Heart left ventricle (tissue), 16 donors: ENCODE measurements at places on chromosomes 1 and 21. TPM values are rescaled to one million over a fixed set of nuclear protein-coding genes. Genes with fewer than 3 reads are reported as not detected.

Gene ADGRB2
- 18.5 TPM for total RNA-seq

Gene VAMP4
- total RNA-seq = 9.9 TPM

Gene S100A3
- 0.57 TPM for total RNA-seq

Gene TRABD2B
- 1.0 TPM for total RNA-seq

Gene OPTC
- not detected for total RNA-seq

Gene GBP4
- total RNA-seq = 6.4 TPM

Gene OR6K6
- total RNA-seq = not detected

Gene RNPEP
- total RNA-seq = 34.6 TPM

Gene CLDN17
- not detected for total RNA-seq

GRCh38 chr1:163932901-163933300 lies 611.1 kb downstream of the NUF2 start:
- H3K27me3 ChIP-seq = no peaks in the 10 kb centered on the region
- H3K4me3 ChIP-seq = no peak overlapping the region
- H3K4me1 ChIP-seq = peaks cover 8% of the 10 kb centered on the region
- H3K27ac ChIP-seq = no peak overlapping the region
- no peaks in the 10 kb centered on the region for H3K36me3 ChIP-seq

GRCh38 chr1:39779137-39779536 lies 8.0 kb upstream of the OXCT2 start:
- no peak overlapping the region for H3K27ac ChIP-seq
- no peaks in the 10 kb centered on the region for H3K4me1 ChIP-seq
- H3K4me3 ChIP-seq = no peak overlapping the region

GRCh38 chr1:45567911-45568310 lies 15.9 kb upstream of the NASP start:
- no peak for DNase-seq
- H3K27ac ChIP-seq = no peak overlapping the region
- no peaks in the 10 kb centered on the region for H3K36me3 ChIP-seq
- H3K4me3 ChIP-seq = no peak overlapping the region
- H3K27me3 ChIP-seq = no peaks in the 10 kb centered on the region
- H3K4me1 ChIP-seq = peaks cover 5% of the 10 kb centered on the region

DNA sequence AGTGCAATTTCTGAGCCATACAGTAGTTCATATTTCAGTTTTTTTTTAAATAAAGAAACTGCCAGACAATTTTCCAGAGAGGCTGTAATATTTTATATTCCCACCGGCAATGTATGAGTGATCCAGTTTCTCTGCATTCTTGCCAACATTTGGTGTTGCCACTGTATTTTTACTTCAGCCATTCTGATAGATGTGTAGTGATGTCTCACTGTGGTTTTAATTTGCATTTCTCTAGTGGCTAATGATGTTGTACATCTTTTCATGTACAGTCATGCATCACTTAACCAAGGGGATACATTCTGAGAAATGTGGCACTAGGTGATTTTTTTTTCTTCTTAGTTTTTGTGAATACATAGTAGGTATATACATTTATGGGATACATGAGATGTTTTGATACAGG lies 99.6 kb downstream of the CENPF start:
- no peak for DNase-seq
- no peaks in the 10 kb centered on the region for H3K36me3 ChIP-seq
- H3K4me1 ChIP-seq = no peaks in the 10 kb centered on the region
- no peak overlapping the region for H3K4me3 ChIP-seq
- no peak overlapping the region for H3K27ac ChIP-seq

- DNase-seq = no peak
- no peaks in the 10 kb centered on the region for H3K27me3 ChIP-seq
- no peaks in the 10 kb centered on the region for H3K36me3 ChIP-seq
- no peak overlapping the region for H3K27ac ChIP-seq
- H3K4me3 ChIP-seq = no peak overlapping the region
- no peaks in the 10 kb centered on the region for H3K4me1 ChIP-seq
Observed at GRCh38 chr1:112284796-112285195, 111.2 kb upstream of the CTTNBP2NL start.

GRCh38 chr1:20074725-20075171 lies 4.8 kb downstream of the PLA2G5 start:
- H3K4me3 ChIP-seq = no peak overlapping the region
- DNase-seq = no peak
- H3K27me3 ChIP-seq = no peaks in the 10 kb centered on the region
- H3K4me1 ChIP-seq = peaks cover 2% of the 10 kb centered on the region
- H3K36me3 ChIP-seq = no peaks in the 10 kb centered on the region
- H3K27ac ChIP-seq = peak overlapping the region; percentile 24

DNA sequence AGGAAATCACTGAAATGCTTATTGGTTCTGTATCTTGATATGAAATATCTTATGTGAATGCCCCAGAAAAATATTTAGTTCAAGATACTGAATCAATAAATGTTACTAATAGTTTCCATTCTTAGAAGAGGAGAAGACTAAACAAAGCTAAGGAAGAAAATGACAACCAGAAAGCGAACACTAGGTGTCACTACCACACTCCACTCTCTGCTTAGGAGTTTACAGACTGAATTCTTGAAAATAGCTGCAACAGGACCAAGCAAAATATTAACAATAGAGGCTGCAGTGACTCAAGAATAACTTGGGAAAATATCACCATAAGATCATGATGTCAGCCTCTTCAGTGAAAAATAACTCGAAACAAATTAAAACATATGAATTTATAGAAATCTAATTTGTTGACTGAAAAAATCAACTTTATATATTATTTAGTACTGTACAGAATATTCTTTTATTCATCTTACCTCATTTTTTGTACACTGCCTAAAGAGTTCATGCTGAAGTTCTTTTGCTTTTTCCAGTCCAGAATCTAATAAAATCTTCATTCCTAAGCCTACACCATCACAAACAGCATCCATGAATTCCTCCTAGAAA lies 61.6 kb downstream of the KIF14 start:
- no peaks in the 10 kb centered on the region for H3K27me3 ChIP-seq
- H3K36me3 ChIP-seq = no peaks in the 10 kb centered on the region
- H3K4me3 ChIP-seq = no peak overlapping the region
- no peaks in the 10 kb centered on the region for H3K4me1 ChIP-seq
- no peak for DNase-seq
- no peak overlapping the region for H3K27ac ChIP-seq

GRCh38 chr1:119674835-119675289 lies 26.8 kb upstream of the ZNF697 start:
- no peaks in the 10 kb centered on the region for H3K36me3 ChIP-seq
- H3K4me1 ChIP-seq = peaks cover 5% of the 10 kb centered on the region
- H3K27ac ChIP-seq = no peak overlapping the region
- peak overlapping the region; percentile 46 for H3K4me3 ChIP-seq

GRCh38 chr1:154773551-154773950 lies 96.5 kb downstream of the KCNN3 start:
- H3K4me3 ChIP-seq = no peak overlapping the region
- no peak overlapping the region for H3K27ac ChIP-seq
- H3K27me3 ChIP-seq = no peaks in the 10 kb centered on the region

DNA sequence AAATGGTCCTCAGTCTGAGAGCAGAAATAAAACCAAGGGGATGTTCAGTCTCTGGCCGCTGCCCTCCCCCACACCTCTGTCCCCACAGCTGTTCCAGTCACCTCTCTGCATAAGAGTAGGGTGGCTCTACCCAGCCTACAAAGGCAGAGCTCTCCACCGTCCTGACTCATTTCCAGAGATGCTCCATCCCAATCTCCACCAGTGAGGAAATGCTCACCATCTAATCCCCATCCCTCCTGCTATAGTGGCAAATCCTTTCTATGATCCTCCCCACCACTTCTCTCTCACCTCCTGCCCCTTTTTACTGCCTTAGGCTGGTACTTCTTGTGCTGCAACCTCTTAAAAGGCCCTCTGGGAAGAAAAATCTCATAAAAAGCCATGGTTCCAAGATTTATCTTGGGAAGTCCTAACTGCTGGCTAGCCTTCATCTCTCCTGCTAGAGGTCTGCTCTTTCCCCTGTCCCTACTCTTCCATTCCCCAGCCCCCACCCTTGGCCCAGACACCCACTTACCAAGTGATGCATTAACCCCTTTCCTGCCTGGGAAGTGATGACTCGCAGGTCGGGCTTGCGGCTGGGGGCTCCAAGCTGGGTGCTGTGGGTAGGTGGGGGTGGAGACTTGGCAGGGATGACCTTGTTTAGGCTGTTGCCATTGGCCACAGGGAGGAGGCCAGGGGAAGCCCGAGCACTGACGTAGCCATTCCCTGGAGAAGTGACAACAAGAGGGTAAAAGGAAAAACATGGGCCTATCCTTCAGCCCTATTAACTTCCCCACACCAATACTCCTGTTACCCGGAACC lies 23.9 kb downstream of the MEF2D start:
- H3K36me3 ChIP-seq = peaks cover 100% of the 10 kb centered on the region
- DNase-seq = no peak
- H3K4me1 ChIP-seq = peaks cover 41% of the 10 kb centered on the region

GRCh38 chr1:242467556-242468145 lies 56.8 kb downstream of the PLD5 start:
- H3K4me3 ChIP-seq = no peak overlapping the region
- H3K36me3 ChIP-seq = no peaks in the 10 kb centered on the region
- peak; percentile 27 for DNase-seq
- no peak overlapping the region for H3K27ac ChIP-seq
- no peaks in the 10 kb centered on the region for H3K27me3 ChIP-seq

GRCh38 chr1:173554541-173555250 lies 48.2 kb downstream of the SLC9C2 start:
- H3K27ac ChIP-seq = no peak overlapping the region
- DNase-seq = no peak
- H3K4me3 ChIP-seq = no peak overlapping the region
- no peaks in the 10 kb centered on the region for H3K36me3 ChIP-seq
- no peaks in the 10 kb centered on the region for H3K4me1 ChIP-seq

DNA sequence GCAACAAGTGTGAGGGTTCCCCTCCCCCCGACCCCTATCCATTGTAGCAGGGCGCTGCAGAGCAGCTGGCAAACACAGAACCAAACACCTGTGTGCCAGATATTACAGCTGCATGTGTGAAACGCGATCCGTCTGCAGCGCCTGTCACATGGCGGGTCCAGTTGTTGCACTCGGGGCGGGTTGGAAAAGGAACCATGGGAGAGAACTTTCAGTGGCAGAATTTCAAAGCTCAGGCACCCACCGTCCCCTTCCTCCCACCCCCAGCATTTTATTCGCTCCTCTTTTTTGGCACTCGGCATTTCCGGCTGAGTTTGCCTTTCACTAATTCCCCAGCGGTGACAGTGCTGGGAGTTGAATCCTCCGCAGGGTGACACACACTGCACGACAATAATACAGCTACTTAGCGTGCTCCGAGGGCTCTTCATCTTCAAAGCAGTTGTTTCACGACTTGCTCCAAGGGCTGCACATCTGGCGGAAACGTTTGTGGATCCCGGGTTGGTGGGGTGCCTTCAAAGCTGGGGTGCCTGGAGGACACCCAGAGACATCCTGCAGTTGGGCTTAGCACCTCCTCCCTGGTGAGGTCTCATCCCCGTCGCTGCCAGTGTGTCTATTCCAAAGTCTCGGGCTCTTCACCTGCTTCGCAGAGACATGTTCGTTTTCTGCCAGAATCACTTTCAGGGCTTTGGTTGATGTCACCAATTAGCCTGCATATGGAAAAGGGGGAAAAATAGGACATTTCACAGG lies 180.7 kb downstream of the ZBTB18 start:
- no peaks in the 10 kb centered on the region for H3K36me3 ChIP-seq
- H3K27ac ChIP-seq = no peak overlapping the region
- H3K27me3 ChIP-seq = no peaks in the 10 kb centered on the region
- H3K4me1 ChIP-seq = no peaks in the 10 kb centered on the region

- no peak overlapping the region for H3K27ac ChIP-seq
- H3K4me1 ChIP-seq = no peaks in the 10 kb centered on the region
- no peak overlapping the region for H3K4me3 ChIP-seq
- no peaks in the 10 kb centered on the region for H3K36me3 ChIP-seq
Observed at GRCh38 chr1:157107702-157108101, 8.1 kb upstream of the ETV3L start.

DNA sequence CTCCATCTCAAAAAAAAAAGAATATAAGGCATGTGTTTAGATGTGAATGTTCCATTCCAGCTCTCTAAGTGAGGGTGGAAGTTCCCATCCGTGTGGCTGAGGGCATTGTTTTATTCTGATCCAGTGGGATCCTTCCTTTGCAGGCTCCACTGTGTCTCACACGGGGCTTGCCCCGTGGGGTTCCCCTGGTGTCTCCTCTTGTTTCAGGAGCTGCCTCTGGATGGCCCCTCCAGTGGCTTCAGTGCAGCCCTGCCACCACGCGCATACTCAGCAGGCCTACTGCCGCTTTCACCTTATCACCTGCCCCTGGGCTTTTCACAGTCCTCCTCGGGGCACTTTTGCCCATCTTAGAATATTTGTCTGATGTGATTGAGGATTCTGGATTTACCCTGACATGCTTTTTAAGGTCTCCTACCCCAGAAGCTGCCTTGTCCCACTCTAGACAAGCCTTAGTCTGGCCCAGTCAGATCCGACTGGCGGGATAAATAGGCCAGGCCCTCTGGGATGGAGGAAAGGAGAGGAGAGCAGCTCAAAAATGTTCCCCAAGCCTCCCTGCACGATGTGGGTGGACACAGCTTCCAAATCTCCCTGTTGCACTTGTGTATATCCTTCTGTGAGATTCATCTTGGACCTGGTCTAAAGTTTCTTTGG lies 55.2 kb downstream of the FAM163A start:
- peaks cover 10% of the 10 kb centered on the region for H3K4me1 ChIP-seq
- H3K27ac ChIP-seq = no peak overlapping the region
- H3K4me3 ChIP-seq = no peak overlapping the region
- DNase-seq = no peak
- H3K36me3 ChIP-seq = no peaks in the 10 kb centered on the region

GRCh38 chr1:18950401-18951026 lies 6.0 kb downstream of the IFFO2 start:
- DNase-seq = peak; percentile 72
- H3K27me3 ChIP-seq = no peaks in the 10 kb centered on the region
- H3K4me1 ChIP-seq = peaks cover 80% of the 10 kb centered on the region
- H3K27ac ChIP-seq = peak overlapping the region; percentile 85
- H3K36me3 ChIP-seq = no peaks in the 10 kb centered on the region
- peak overlapping the region; percentile 56 for H3K4me3 ChIP-seq

- H3K27ac ChIP-seq = no peak overlapping the region
- H3K4me1 ChIP-seq = peaks cover 3% of the 10 kb centered on the region
Observed at GRCh38 chr1:156167536-156167935, 14.2 kb downstream of the SEMA4A start.

DNA sequence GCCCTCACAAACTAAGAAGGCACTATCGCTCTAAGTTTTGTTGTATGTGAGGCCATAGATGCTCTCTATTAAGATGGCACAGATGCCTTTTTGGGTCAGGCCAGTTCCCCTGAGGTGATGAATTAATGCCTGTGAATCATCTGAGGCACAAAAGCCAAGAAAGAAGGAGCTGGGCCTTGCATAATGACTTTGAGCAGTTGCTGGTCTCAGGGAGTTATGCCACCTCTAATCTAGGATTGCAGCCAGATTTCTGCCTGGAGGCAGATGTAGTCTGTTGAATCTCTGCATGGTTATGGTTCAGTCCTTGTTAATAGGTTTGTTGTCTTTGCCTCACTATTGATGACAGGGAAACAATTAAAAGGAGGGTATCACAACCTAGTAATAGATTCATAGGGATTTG lies 168.1 kb upstream of the CHRM3 start:
- H3K27me3 ChIP-seq = no peaks in the 10 kb centered on the region
- no peaks in the 10 kb centered on the region for H3K36me3 ChIP-seq
- no peaks in the 10 kb centered on the region for H3K4me1 ChIP-seq
- H3K27ac ChIP-seq = no peak overlapping the region
- H3K4me3 ChIP-seq = no peak overlapping the region
- DNase-seq = no peak
